NCI-H345 (cell line): ENCODE measurements at places on chromosomes 3 and 15.

- no peak for DNase-seq
These were observed 342.9 kb downstream of the CLSTN2 start for GRCh38 chr3:140277886-140278285.

DNA sequence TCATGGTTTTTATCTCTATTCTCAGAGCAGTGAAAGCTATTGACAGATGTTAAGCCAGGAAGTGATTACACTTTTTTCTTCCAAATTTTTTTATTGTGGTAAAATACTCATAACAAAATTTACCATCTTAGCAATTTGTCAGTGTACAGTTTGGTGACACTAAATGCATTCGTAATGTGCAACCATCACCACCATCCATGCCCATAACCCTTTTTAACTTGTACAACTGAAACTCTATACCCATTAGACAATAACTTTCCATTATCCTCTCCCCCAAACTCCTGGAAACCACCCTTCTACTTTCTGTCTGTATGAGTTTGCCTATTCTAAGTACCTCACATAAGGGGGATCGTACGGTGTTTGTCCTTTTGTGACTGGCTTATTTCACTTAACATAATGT, 15.1 kb upstream of the POMGNT2 start:
- no peak for DNase-seq

GRCh38 chr15:63942486-63943365, 103.6 kb downstream of the DAPK2 start:
- peak; percentile 25 for DNase-seq

DNA sequence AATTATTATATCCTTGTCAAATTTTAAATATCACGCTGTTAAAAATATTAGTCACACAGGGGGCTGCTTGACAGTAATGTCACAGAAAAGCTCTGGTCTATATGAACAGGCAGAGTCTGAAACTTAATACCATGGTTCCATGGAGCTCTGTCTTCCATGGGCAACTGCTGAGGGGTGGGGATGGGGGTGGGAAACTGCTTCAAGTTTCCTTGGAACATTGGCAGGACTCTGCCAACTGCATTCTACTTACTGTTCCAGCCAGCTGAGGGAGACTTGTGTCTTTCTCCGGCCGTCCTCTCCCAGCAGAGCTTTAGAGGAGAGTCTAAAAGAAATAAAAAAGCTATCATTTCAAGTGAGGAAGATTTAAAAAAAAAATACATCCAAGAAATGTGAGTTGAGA, 348.7 kb downstream of the ZIC1 start:
- DNase-seq, result no peak

DNA sequence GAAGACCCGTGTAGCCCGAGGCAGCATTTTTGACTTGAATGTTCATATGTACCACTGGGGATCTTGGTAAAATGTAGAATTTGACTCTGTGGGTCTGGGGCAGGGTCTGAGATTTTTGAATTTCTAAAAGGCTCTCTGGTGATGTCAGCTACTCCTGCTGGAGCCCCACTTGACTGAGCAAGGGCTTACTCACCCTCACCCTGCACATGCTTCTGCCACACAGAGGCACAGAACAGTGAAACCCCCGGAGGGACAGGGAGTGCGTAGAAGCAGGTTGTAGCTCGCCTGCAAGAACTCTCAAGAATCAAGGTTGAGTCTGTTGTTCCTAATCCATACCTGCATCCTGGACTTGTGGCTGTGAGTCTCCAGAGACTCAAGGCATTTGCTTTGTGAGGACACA, 41.1 kb downstream of the SLCO3A1 start:
- DNase-seq, result no peak

DNA sequence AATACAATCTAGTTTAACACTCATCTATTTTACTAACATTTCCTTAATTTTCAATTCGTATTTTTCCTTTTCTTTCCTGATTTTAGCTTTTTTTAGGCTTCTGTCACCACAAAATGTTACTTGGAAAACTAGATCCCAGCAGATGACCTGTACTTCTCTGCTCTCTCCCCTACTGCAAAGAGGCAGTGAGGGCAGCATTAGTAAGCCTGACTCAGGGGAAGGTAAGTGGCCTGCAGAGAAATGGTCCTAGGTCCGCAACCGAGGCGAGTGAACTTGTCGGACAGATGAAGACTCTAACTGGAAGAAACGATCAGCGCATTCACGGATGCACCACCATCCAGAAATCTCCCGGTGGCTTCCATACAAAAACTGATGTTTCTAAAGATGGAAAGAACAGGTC, 20.4 kb downstream of the TMEM43 start:
- DNase-seq, result no peak

DNA sequence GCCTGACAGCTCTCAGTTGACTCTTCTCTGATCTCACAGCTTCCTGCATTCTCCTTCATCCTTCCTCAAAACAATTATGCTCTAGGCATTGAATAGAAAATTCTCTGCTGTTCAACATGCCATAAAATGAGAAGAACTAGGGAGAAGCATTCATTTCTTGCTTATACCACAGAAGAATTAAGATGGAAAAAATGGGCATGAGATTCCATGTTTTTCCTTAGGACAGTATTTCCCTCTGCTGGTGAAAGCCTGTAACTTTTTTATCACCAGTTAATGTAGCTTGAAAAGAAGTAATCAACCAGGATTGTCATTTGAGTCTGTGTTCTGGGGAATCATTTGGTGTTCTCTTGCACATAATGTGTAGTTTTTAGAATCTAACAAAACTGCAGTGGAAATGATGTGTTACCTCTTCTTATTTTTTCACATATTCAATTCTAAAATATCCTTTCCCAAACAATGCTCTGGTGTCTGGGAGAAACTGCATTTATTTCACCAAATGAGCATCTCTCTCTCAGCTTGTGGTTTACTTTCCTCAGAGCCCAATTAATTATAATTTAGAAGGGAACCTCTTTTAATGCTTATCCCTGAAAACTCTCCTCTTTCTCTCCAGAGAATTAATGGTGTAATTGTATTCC, 92.8 kb upstream of the DCBLD2 start:
- no peak for DNase-seq

DNA sequence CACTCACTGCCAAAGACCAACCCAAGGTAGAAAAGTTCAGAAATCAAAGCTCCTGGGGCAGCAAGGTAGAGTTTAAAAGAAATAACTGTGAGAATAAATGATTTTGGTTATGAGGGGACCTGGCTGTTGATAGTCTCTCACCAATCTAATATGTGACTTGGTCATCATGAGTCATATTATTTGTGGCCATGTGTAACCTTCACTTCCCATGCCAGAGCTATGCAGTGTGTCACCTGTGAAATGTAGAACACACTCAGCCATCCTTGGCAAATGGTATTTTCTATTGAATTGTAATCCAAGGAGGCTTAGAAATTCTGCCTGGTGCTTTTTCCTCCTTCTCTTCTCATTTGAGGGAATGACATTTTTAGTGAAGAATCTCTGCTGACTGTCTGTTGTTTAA, 184.2 kb upstream of the STAC start:
- no peak for DNase-seq

GRCh38 chr3:60086811-60087210, 1037.0 kb upstream of the CFAP20DC start:
- DNase-seq, result no peak

DNA sequence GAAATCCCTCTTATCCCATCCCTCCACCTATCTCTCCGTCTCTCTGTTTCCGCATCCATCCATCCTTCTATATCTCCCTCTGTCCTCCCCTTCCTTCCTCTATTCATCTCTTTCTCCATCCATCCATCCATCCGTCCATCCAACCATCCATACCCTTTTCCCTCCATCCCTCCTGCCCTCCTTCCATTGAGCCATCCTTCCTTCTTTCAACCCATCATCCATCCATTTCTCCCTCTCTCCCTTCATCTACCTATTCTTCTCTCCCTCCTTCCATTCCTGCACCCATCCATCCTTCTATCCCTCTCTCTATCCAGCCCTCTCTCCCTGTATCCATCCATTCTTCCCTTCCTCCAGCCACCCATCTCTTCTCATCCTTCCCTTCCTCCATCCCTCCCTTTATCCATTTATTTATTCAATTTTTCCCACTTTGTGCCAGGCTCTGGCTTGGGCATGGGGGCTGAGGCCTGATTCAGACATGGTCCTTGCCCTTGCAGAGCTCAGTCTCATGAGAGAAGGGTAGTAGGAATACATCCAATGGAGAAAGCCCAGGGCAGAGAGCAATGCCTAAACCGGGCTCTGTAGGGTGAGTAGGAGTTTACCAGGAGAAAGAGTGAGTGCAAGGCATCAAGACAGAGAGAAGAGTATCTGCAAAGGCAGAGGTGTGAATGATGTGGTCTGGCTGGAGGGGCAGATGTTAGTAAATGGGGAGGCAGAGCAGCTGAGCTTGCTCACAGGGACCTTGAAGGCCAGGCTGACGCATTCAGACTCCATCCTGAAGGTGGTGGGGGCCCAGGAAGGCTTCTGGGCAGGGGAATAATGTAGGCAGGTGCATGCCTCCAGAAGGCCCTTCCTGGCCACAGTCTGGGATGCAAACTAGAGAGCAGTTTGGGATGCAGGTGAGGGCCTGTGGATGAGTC, 19.5 kb upstream of the FBLN2 start:
- no peak for DNase-seq

DNA sequence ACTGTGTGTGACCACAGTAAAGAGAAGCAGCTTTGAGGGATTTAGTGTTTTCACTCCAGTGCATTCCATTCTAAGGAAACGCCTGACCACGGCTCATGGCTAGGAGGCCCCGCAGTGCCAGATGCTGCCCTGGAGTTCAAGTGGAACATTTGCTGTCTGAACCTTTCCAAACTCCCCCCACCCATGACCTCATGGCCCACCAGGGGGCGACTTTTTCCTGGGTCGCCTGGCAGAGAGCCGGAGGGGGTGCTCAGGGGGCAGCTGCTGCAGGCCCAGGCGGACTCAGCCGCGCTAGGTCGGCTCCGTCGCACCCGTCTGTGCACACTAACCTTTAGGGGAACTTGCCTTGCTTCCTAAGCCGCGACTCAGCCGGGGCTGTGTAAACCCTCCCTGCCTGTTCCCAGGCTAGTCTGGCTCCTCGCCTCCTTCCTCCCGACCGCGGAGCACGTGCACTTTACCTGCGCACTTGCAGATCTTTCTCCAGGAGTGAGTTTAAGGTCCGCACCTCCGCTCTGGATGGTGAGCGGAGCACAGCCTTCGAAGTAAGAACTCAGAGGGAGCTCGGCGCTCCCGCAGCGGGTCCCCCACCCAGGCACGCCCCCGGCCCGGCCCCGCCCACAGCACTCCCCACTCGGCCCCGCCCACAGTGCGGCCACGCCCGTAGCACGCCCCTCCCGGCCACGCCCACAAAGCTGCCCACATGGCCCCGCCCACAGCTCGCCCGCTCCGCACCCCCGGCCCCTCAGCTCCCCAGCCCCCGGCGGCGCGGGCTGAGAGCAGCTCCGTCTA, at the start of gene OCA2:
Gene OCA2 (minus strand): TSS at position 550 of the 789 bp plus-strand sequence. CDS start 17,441 bp downstream, outside the sequence.
- DNase-seq, result peak; percentile 84

DNA sequence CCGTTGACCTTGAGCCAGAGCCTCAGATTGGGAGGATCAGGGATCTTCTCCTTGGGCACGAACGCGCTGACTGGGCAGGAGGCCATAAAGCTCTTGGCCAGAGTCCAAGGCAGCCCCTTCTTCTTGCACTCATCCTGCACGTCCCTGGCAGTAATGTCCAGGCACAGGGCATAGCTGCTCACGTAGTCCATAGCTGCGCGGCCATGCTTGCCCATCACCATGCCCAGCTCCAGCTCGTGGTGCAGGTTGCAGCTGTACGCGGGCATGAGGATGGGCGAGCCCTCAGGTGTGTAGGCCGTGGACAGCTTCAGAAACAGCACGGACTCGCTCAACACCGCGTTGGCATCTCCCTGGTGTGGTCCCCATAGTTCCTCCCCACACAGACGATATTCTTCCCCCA, 17.9 kb upstream of the RPLP1 start:
- no peak for DNase-seq

DNA sequence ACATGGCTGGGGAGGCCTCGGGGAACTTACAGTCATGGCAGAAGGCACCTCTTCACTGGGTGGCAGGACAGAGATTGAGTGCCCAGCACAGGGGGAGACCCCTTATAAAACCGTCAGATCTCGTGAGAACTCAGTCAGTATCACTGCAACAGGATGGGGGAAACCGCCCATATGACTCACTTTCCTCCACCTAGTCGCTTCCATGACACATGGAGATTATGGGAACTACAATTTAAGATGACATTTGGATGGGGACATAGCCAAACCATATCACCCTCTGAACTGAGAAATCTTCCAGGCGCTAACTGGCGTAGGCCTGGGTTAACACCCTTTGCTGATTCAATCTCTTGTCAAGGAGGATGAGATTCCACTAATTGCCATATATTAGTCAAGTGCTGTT, 392.3 kb downstream of the FEZF2 start:
- no peak for DNase-seq

DNA sequence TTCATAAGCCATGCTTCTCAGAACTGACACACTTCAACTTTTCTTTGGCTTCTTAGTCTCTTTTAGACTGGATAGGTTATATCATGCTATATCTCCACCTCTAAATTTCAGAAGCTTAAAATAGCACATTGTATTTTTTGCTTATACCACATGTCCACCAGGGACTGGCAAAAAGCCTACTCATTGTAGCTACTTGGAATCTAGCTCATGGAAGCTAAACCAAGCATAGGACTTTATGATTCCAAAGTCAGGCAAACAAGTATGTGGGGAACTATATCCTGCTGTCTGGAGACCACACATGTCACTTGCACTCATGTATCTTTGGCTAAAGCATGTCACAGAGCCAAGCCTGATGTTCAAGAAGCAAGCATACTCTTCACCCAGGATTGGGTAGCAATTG, 245.0 kb upstream of the RASGRP1 start:
- DNase-seq, result no peak

DNA sequence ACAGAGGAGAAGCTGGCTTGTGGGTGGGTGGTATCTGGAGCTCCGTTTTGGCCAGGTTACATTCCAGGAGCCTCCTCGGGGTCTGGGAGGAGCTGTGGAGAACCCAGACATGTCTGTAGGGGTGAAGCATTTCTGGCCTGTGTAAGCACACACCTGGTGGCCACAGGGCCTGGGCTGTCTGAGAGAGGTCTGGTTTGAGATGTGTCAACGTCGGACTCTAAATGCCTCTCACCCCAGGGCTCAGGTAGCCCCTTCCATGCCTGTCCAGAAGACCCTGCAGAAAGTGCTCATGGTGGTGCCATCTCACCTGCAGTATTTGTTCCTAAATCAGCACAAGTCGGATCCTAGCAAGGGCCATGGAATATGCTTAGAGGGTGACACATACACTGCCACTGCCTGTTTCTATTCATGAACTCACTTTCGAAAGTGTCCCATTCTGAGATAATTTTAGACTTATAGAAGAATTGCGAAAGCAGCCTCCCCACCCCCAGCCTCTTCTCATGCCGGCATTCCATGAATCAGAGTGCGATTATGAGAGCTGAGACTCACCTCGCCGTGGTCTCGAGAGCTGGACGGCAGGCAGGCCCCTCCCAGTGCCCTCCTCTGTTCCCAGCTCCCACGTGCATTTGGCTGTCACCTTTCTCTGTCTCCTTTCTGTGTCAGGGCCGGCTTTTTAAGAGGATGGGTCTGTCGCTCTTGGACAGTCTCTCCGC, 63.7 kb downstream of the KLF15 start:
- no peak for DNase-seq

DNA sequence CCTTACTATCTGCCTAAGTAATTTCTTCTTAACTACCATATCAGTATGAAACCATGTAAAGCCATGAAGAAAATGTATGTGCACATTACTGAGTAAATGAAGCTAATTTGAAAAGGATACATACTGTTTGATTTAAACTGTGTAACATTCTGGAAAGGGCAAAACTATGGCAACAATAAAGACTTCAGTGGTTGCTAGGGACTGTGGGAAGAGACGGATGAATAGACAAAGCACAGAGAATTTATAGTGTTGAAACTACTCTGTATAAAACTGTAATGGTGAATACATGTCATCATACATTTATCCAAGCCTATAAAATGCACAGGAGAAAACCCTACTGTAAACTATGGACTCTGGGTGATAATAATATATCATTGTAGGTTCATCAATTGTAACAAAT, 1103.7 kb upstream of the EPHA6 start:
- DNase-seq, result no peak

- no peak for DNase-seq
These were observed 249.1 kb downstream of the IL5RA start for GRCh38 chr3:2861120-2861519.
